CD4-positive, alpha-beta T cell treated with Interleukin-4 for 1 hour (primary cell): ENCODE measurements at places on chromosomes 2 and 18.

- DNase-seq: no peak
Measured at GRCh38 chr18:77223221-77223639, 26.4 kb upstream of the GALR1 start.

- no peak for DNase-seq
Measured at GRCh38 chr2:239118675-239119211, 270.9 kb downstream of the TWIST2 start.

DNA sequence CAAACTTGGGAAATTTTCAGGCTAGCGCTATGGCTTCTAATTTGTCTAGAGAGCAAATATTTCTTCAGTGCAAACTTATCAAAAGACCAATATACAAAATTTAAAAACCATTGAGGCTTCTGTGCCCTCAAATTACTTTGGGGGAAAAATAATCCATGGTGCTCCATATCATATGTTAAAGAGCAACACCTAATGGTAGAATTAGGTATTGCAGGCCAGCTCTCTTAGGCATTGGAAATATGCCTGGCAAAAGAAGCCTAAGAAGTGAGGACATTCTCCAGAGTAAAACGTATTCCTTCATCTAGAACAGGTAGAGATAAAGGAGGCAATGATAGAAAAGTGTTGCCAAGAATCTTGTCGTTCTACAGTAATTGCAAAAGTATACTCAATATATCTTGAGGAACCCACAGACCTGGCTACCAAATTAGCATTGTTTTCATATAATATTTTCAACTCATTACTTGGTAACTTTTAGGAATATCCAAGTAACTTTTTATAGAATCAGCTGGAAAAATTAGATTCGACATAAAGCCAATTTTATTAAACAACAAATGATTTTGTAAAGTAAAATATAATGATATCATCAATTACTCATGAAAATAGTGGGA lies 401.1 kb downstream of the BCL11A start:
- DNase-seq: no peak

- no peak for DNase-seq
Measured at GRCh38 chr2:47028171-47028570, 112.6 kb upstream of the MCFD2 start.

DNA sequence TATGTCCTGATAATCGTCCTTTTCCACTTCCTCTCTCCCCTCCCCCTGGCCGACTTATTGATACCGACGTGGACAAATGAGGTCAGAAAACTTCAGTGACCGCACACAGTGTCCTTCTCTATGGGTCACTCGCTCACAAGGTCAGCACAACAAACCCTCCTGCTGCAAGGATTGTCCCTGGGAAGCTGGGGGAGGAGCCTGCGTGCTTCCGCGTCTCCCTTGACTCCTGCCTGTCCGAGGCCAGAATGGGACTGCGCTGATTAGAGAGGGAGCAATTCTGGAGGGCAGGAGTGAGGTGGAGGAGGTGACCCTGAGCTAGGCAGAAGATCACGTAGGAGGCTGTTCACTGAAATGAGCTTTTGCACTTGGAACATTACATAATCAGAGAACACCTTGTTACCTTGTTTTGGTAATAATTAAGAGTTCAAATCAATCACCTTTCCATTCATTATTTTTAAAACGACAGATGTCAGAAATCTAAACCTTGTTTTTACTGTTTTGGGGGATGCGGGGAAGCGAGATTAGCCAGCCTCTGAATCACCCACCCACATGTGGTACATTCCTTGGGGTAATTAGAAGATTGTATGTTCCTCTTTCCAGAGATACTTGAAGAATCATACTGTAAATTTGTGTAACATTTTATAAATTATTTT lies 70.6 kb downstream of the CTAGE1 start:
- DNase-seq: no peak

DNA sequence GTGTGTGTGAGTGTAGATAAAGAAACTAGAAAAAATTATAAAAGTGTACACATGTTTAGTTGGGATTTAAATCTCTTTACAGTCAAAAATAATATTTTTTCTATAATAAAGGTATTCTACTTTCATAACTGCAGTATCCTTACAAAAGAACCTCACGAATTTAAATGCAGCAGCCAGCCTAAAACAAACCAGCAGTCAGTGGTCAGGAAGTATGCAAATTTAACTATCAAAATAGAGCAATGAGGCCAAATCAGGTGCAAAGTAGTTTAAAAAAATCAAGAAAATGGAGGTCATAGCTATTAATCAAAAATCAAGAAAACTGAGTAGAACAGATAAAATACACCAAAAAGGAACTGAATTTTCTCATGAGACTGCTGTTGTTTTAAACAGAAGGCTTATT lies 407.1 kb downstream of the CDH19 start:
- no peak for DNase-seq

GRCh38 chr2:71830497-71831192 lies 317.0 kb downstream of the CYP26B1 start:
- DNase-seq: no peak

- DNase-seq: no peak
Measured at GRCh38 chr2:209367075-209367747, 56.6 kb upstream of the MAP2 start.

- DNase-seq: no peak
Measured at GRCh38 chr18:47254341-47254939, 3.0 kb upstream of the SKOR2 start.

GRCh38 chr2:130951018-130951417 lies 114.3 kb downstream of the ARHGEF4 start:
- no peak for DNase-seq
